ENCODE measurements at places on chromosomes 5 and 9. TPM values are rescaled to one million over a fixed set of nuclear protein-coding genes. Genes with fewer than 3 reads are reported as not detected.

NR2F1-AS1 gene
- total RNA-seq, result not detected

- DNase-seq, result no peak
- peaks cover 7% of the 10 kb centered on the region for H3K27me3 ChIP-seq
- H3K27ac ChIP-seq, result no peak overlapping the region
- no peaks in the 10 kb centered on the region for H3K36me3 ChIP-seq
- no peak overlapping the region for H3K4me3 ChIP-seq
- no peaks in the 10 kb centered on the region for H3K4me1 ChIP-seq
These were observed 22.0 kb upstream of the EPB41L4B start for GRCh38 chr9:109342878-109343277.

GABRA6 gene
- total RNA-seq, result not detected

SPATA31D4 gene
- total RNA-seq, result not detected

NTRK2 gene
- 0.14 TPM for total RNA-seq

SPINK1 gene
- not detected for total RNA-seq
